ENCODE measurements at places on chromosomes 7 and 10. TPM values are rescaled to one million over a fixed set of nuclear protein-coding genes. Genes with fewer than 3 reads are reported as not detected.

The SORCS3 gene
- 11.4 TPM for total RNA-seq

DNA sequence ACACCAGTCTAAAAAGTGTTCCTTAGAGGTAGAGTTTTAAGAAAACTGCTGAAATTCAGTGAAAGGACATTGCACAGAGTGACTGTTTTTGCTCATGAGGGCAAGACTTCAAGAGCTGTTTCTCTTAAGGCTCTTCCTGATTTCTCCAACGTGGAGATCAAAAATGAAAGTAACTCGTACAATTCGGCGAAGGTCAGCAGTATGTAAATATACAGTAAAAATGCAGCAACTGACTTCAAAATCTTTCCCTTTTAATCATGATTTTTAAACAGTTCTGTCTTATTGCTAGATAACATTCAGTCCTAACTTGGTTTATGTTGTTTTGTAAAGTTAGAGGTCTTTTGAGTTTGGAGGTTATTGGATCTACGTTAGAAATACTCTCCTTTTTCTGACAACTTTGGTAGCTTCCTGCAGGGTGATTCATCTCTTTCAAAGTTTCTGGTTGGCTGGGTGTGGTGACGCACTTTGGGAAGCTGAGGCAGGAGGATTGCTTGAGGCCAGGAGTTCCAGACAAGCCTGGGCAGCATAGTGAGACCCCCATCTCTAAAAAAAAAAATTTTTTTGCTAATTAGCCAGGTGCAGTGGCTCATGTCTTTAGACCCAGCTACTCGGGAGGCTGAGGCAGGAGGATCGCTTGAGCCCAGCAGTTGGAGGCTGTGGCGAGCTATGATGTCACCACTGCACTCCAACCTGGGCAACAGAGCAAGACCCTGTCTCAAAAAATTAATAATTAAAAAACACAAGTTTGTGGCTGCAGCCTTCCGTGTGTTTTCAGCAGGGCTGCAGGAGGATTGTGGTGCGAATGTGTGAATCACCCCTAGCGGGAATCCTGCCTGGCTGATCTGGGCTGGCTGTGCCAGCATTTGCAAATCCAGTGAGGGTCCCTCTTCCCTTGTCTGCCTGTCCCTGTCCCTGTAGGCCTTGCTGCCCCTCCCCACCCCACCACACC lies 29.2 kb upstream of the AP5Z1 start:
- DNase-seq, result no peak

The RPEL1 gene
- not detected for total RNA-seq

DNA sequence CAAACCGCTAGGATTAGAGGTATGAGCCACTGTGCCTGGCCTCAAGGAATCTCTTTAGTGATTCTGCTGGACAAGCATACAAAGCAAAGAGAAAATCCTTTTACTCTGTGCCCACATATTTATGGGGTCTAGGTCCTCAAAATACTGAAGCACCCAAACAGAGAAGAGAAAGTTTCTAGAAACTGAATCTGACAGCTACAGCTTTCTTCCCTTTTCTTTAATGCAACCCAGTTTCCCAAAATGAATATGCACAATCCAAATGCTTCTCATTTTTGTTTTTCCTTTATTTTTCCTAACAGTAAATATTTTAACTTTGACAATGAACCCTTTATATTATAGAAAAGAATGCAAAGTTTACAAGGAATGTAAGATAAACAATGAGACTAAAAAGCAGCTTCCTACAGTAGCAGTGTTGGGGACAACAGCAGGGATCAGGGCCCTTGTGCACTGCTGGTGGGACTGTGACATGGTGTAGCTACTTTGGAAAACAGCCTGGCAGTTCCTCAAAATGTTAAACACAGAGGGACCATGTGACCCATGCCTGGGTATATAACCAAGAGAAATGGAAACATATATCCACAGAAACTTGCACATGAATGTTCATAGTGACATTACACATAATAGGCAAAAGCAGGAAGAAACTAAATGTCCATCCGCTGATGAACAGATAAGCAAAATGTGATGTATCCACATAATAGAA lies 325.2 kb downstream of the PRPF18 start:
- DNase-seq, result no peak

The PRR15 gene
- total RNA-seq, result 0.41 TPM

The OR6V1 gene
- not detected for total RNA-seq

DNA sequence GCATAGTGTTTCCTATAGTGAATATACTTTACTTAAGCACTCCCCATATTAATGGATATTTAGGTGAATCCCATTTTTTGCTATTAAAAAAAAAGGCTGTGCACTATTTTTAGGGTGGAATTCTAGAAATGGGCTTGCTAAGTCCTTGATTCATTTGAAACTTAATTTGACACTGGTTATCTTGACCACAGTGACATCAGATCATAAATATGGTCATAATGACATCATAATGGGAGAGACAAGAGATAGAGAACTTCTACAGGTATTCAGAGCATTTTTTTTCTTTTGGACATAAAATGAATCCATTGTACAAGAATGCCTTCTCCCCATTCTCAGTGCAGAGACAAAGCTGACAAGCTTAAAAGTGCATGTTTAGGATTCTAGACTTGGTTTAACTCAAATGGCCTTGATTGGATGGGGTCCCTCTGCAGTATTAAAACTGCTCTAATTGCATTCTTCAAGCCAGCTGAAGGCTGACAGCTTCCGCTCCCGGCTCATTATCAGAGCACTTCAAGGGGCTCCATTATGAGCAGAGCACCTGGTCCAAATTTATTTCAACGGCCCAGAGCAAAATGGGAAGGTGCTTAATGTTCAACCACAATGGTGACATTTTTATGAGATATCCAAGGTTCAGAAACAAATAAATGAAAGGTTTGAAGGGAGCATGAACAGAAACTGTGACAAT lies 104.8 kb downstream of the JAZF1 start:
- DNase-seq, result no peak

DNA sequence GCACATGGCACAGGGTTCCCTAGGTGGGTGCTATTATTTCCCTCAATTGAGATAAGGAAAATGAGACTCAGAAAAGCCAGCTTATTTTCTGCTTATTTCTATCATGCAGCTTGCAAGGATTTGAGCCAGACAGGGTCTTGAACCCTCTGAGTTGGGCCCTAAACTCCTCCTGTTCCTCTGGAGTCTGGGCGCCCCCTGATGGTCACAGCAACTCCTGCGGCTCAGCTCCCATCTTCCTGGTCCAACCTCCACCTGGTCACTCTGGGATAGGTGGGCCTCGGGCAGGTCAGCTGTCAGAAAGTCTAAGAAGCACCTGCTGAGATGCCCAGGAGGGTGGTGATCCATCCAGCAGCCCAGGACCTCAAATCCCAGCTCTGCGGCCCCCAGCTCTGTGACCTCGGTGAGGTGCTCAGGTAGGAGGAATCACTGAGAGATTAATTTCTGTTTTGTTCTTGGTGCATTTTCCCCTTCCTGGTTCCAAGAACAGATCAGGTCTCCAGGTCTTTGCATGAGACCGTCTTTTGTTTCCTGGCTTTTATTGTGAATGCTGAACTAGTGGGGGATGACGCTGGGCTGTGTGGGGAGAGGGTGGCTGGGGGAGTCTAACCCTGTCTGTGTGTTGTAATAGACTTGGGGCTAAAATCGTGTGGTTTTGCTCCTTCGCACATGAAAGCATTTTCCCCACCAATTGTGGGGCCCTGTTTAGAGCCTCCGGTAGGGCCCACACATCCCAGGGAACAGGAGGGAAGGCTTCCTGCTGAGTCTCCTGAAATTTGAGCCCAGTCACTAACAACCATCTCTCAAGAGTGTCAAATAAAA lies 32.8 kb downstream of the TMEM130 start:
- DNase-seq, result no peak

DNA sequence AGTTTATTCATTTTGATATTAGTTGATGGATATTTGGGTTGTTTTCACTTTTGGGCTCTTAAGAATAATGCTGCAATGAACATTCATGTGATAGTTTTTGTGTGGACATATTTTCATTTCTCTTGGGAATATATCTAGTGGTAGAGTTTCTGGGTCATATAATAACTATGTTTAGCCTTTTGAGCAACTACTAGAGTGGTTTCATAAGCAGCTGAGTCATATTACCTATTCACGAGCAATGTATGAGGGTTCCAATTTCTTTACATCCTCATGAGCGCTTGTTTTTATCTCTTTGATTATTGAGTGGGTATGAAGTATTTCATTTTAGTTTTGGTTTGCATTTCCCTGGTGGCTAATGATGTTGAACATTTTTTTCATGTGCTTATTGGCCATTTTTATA lies 182.6 kb downstream of the PON1 start:
- no peak for DNase-seq
